ENCODE measurements at places on chromosomes 7 and 10.

DNA sequence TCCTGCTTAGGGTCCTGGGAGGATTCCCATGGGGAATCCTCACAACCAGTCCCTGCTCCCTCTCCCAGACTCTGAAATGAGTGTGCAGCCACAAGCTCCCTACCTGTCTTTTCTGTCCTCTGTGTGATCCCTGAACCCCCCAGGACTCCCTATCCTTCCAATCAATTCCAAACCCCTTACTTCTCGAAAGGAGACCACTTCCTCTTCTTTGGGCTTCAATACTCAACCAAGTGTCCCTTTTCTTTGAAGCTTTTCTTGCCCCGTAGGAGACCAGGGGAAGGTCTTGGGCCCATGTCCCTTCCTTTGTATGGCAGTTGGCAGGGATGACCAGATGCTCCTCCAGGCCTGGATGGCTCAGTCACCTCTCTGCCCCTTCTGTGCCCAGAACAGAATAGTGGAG is 1.7 kb downstream of the AEBP1 start:
- no peak for DNase-seq

GRCh38 chr10:29858702-29859267 is 200.6 kb downstream of the JCAD start:
- no peak for DNase-seq

DNA sequence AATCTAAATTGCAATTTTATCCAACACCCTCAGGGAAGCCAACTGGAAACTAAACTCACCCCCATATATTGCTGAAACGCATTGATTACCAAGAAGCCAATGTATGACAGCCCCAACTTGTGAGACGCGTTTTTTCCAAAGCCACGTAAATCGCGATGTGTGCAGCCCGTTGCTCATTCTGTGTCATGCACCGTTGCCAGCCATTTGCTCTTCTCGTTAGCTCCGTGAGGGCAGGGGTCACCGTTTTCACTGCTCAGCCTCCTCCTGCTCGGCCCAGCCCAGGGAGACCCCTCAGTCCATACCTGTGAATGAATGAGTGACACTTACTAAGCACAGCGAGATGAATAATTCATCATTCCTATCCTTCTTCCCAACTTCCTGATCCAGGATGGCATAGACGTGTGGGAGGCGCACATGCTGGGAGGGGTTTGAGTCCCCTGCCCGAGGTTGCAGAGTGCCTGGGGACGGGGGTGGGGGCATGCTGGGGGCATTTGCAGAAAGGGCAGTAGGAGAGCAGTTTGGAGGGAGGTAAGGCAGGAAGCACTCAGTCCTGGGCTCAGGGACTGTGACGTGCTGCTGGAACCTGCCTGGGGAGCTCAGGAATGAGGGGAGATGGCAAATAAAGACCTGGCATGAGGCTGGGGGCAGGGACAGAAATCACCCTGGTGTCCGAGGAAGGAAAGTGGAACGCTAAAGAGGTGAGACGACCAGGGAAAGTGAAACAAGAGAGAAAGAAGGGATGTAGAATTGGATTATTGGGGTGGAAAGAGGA is 104.2 kb upstream of the SDK1 start:
- DNase-seq = no peak

DNA sequence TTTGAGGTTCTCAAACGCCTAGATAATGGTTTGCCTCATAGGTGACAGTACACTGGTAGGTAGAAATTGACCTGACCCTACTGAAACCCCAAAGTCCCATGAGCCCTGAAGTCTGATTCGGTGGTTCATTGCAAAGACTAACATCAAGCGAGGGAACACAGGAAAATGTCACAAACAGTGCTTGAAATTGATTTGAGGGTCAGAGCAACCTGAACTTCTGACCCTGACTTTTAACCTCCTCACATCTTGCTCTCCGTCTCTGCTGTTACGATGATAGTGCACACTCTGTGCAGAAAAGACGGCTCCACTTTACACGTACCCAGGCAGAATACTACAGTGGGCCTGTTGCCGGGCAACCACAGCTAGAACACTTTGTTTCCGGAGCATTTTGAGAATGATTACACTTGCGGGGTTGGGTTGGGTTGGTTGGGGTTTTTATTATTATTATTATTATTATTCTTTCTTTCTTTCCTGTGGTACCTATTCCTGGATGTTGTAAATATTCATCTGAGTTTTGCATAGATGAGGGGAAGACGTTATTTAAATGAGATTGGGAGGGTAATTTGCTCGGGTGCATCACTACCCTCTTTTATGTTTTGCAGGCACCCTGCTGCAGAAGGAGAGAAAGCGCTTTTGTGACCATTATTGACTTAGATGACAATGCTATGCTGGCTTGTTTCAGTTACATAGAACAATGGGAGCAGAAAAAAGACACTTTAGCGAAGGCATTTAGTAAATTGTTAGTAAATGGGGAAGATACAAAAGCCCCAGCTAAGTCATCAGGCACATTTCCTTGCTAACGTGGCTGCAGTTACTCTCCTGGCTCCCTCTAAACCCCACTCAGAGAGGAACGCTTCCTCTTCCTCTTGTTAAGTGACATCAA is 438.1 kb upstream of the NRP1 start:
- DNase-seq = no peak

GRCh38 chr10:9274206-9274755 is 1219.8 kb downstream of the GATA3 start:
- no peak for DNase-seq

DNA sequence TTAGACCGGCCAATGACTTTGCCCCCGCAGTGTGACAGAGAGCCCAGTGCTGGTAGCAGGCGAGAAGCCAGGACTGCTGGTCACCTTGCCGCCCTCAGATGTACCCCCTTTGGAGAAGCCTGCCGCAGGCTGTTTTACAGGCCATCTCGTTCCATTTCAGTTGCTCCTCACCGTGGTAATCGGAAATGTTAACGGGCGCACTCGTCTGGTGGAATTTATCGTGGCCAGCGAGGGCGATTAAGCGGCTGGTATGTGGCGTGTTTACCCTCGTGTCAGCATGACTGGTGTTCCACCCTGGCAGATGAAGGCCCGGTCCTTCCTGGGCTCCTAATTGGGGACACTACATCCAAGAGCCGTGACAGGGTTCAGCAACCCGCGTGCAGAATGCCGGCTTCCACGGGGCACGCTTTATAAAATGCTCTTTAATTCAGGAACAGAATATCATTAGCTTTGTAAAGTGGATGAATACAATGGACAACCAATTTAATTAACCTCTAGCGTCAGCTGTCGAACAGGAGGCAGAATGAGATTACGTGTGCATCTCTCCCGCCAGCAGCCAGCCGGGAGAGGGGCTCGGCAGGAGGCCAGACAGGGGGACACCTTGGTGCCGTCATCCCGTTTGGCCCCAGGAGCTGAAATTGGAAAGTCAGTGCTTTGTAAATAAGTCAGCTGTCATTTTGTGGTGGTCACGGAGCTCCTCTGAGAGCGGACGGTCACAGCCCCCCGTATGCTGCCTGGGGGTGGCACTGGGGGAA is 108.3 kb downstream of the NKX6-2 start:
- DNase-seq = no peak

GRCh38 chr10:75959209-75959608 is 527.8 kb downstream of the LRMDA start:
- peak; percentile 66 for DNase-seq

GRCh38 chr10:61888744-61889143 is 12.8 kb upstream of the ARID5B start:
- no peak for DNase-seq

- DNase-seq = peak; percentile 62
Observed at GRCh38 chr7:94127026-94127425, 122.9 kb upstream of the BET1 start.

DNA sequence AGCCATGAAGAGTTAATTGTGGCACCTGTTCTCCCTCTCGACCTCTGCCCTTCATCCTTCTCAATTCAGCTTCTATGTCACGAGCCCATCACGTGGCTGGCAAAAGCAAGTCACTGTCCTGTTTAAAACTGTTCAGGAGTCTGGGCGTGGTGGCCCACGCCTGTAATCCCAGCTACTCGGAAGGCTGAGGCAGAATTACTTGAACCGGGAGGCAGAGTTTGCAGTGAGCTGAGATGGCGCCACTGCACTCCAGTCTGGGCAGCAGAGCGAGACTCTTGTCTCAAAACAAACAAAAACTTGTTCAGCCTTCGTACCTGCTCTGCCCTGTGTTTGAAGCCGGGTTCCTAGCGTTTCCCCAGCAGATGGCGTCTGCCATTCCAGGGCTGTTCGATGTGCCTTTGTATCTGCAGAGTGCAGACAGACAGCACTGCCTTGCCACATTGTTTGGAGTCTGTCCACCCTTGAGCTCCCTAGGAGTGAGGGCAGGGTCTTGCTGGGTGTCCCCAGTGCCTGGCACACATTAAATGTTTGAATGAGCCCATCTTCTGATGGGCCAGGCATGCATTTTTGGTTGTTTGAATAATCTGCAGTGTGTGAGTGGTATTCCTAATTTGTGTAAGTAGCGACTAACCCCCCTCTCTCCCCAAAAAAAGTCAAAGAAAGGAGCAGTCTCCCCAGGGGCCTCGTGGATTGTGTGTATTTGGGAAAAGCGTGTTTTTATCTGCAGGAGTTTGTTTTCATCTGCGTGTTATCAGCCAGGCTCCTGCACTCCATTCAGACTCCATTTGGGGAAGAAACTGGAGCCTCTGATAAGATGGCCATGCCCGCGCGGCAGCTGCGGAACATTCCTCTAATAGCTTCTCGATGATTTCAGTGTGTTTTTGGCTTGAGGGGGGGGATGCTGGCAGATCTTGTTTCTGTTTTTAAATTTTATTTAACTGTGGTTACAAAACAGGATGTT is 61.2 kb downstream of the DNAJB6 start:
- DNase-seq = peak; percentile 78

GRCh38 chr7:55174856-55175255 is 156.0 kb downstream of the EGFR start:
- no peak for DNase-seq

DNA sequence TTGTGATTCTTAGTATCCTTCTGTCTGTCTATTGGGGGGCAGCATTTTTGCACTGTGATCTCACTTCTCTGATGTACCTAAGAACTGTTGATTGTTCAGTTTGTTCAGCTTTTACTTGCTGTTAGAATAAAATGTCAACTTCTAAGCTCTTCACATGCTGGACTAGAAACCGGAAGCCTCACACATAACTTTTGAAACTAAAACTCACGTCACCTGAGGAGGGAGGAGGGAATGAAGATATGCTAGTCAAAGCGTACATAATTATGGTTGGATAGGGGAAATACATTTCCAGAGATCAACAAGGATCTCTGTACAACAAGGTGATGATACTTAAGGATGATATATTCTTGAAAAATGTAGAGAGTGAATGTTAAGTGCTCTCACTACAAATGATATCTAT is 609.7 kb downstream of the INHBA start:
- no peak for DNase-seq

DNA sequence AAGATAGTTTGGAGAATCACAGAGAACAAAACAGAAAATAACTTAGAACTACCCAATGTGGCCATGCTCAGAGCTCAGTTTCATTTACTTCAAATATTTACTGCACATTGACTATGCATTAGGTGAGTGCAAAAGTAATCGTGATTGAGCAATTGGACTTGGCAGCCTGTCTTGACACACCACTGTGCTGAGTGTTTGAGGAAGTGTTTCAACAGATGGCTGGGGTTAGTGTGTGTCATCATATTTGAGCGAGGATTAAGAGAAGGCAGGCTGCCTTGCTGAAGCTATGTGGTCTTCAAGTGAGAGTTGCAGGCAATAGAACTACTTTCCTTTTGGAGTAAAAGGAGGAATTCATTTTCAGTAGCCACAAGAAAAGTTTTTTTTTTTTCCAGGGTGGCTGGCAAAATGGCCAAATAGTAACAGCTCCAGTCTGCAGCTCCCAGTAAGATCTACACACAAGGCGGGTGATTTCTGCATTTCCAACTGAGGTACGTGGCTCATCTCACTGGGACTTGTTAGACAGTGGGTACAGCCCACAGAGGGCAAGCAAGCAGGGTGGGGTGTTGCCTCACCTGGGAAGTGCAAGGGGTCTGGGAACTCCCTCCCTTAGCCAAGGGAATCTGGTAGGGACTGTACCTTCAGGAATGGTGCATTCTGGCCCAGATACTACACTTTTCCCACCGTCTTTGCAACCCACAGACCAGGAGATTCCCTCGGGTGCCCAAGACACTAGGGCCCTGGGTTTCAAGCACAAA is 37.6 kb downstream of the AKR1C4 start:
- peak; percentile 54 for DNase-seq

- no peak for DNase-seq
Observed at GRCh38 chr10:72626444-72626754, 520 bp upstream of the MICU1 start.

- DNase-seq = peak; percentile 29
Observed at GRCh38 chr7:26694141-26694540, 170.2 kb downstream of the SKAP2 start.

DNA sequence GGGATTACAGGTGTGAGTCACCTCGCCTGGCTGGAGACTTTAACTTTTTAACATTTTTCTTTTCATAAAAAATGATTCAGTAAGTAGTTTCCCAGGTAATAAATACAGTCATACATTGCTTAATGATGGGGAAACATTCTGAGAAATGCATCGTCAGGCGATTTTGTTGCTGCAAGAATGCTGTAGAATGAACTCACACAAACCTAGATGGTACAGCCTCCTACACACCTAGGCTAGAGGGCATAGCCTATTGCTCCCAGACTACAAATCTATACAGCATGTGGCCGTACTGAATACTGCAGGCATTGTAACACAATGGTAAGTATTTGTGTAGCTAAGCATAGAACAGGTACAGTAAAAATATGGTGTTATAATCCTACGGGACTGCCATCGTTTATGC is 108.5 kb upstream of the SFMBT2 start:
- DNase-seq = no peak

GRCh38 chr10:81082621-81083376 is 545.1 kb downstream of the SH2D4B start:
- DNase-seq = no peak

- no peak for DNase-seq
Observed at GRCh38 chr7:138565071-138565450, 105.0 kb downstream of the TRIM24 start.

GRCh38 chr7:138943061-138943460 is 38.1 kb downstream of the KIAA1549 start:
- no peak for DNase-seq

DNA sequence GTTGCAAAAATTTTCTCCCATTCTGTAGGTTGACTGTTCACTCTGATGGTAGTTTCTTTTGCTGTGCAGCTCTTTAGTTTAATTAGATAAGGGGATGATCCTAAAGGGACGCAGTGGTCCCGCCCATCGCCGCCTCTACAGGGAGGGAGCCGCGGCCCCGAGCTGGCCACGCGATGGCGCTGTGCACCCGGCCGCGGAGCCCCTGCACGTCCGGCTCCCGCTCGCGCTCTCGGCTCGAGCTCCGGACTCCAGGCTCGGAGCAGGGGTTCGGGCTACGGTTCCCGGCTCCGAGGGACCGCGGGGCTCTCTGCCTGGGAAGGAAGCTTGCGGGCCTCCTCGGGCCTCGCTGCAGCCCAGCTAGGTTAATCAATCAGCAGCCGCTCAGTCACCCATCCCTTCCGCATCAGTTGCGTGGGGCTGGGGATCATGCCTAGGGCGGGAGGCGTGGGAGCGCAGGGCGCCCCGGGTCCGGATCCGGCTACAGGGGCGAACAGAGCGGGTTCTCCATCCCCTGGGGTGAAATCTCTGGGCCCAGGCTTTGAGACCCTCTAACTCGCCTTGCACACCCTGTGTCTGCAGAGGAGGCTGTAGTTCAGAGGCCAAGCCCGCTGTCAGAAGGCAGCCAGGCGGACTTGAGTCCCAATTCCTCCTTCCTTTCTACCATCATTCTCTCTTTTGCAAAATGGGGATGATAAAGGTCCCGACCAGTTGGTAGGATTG is 97.9 kb downstream of the WDR11 start:
- DNase-seq = peak; percentile 91

- peak; percentile 14 for DNase-seq
Observed at GRCh38 chr10:89699581-89700064, 1.8 kb upstream of the KIF20B start.

- DNase-seq = no peak
Observed at GRCh38 chr10:11849911-11850310, 26.8 kb downstream of the PROSER2 start.
